ENCODE measurements at places on chromosomes 6 and 20. TPM values are rescaled to one million over a fixed set of nuclear protein-coding genes. Genes with fewer than 3 reads are reported as not detected.

DNA sequence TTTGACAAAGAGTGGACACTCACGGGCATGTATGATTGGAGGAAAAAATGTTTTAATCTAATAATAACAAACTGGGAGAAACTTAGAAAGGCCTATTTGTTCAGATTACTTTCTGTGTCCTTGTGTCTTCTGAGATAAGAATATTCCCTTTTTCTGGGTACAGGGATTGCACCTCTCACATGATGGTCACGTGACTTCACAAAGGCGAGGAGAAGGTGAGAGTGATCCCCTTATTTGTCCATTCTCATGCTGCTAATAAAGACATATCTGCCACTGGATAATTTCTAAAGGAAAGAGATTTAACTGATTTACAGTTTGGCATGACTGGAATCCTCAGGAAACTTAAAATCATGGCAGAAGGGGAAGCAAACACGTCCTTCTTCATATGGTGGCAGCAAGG is 989.7 kb upstream of the FLRT3 start:
- H3K4me1 ChIP-seq = no peaks in the 10 kb centered on the region
- no peak overlapping the region for H3K27ac ChIP-seq
- DNase-seq = no peak
- H3K4me3 ChIP-seq = no peak overlapping the region
- H3K27me3 ChIP-seq = no peaks in the 10 kb centered on the region

DNA sequence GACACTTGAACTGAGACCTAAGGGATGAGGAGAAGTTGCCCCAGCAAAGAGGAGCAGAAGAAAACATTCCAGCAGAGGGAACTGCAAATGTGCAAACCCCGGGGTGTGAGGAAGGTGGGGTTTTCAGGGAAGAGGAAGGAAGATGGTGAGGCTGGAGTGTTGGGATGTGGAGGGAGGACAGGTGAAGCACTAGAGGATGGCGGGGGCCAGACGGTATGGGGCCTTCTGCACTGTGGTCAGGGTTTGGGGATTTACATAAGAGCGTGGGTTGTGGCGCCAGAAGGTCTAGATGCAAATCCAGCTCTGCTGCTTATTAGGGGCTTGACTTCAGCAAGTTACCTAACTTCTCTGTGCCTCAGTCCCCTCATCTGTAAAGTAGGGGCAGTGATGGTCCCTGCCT is 16.0 kb downstream of the DLGAP4 start:
- no peak overlapping the region for H3K27ac ChIP-seq
- H3K36me3 ChIP-seq = no peaks in the 10 kb centered on the region
- peaks cover 21% of the 10 kb centered on the region for H3K27me3 ChIP-seq
- H3K4me3 ChIP-seq = no peak overlapping the region
- H3K4me1 ChIP-seq = no peaks in the 10 kb centered on the region

DNA sequence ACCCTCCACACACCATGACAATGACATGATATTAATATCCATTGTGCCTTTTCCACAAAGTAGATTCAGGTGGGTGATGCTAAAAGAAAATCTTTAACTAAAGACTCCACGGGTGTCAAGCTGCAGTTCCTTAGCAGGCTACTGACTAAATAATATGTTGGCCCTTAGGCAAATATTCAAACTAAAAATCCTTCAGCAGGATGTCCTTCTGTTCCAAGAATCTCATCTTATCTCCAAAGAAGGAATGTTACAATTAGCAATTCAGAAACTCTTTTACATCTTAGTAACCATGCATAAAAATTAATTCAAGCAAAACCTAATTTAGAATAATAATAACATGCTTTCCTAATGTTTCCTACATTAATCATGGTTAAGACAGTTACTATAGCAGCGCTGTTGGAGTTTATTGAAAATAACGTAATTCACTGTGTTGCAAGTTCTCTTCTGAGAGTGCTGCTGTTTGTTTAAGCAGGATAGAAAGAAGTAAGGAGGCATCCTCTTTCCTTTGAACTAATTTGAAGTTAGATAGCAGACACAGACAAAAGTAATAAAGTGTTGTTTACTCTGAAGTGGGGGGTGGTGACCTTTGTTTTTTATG is 414.8 kb upstream of the CDH4 start:
- DNase-seq = no peak
- H3K4me3 ChIP-seq = no peak overlapping the region
- no peaks in the 10 kb centered on the region for H3K36me3 ChIP-seq
- peak overlapping the region; percentile 48 for H3K27ac ChIP-seq
- H3K27me3 ChIP-seq = no peaks in the 10 kb centered on the region

HLA-DRA gene
- total RNA-seq = 123 TPM

MAP1LC3A gene
- 119 TPM for total RNA-seq

DNA sequence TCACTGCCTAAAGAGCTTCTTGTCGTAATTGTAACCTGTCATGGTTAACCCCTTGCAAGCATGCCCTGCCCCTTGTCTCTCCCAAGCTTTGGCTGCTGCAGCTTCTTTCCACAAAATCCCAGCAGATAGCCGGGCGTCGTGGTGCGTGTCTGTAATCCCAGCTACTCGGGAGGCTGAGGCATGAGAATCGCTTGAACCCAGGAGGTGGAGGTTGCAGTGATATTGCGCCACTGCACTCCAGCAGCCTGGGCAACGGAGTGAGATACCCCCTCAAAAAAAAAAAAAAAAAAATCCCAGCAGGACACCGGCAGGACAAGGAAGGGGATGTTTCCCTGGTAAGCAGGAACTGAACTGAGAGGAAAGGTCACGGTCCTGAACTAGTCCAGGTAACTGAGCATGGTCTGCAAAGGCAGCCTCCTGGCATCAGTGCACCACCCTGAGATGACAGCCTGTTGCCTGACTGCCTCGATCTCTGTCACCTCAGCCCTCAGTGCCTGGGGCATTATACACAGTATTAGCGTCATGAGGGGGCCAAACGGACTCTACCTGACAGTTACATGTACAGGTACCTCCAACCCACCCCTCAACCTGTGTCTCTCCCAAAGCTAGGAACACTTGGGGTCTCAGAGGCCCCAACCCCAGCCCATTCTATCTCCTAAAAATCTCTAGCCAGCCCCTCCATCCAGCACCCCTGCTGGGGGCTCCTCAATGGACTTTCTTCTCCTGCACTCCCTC is 1.8 kb downstream of the LZTS3 start:
- H3K4me1 ChIP-seq = peaks cover 33% of the 10 kb centered on the region
- H3K27me3 ChIP-seq = no peaks in the 10 kb centered on the region
- no peak overlapping the region for H3K4me3 ChIP-seq
- H3K27ac ChIP-seq = no peak overlapping the region
- DNase-seq = no peak

DNA sequence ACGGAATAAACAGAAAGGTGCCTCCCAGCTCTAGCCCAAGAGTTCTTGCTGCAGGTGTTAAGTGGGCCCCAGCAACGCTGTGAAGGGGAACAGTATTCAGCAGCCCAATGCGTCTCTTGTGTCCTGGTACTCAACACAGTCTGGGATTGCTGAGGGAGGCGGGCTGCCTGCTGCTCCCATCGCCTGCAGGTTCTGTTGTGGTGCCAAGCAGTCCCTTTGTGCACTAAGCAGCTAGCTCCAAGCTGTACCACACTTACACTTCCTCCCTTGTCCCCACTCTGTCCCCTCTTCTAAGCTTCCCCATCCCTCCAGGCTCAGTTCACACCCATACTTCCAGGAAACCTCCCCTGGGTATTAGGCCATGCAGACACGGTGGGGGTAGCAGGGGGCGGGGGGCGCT is 92.7 kb downstream of the AGPAT4 start:
- no peak overlapping the region for H3K4me3 ChIP-seq
- DNase-seq = no peak
- H3K36me3 ChIP-seq = peaks cover 6% of the 10 kb centered on the region
- H3K27ac ChIP-seq = no peak overlapping the region
- no peaks in the 10 kb centered on the region for H3K27me3 ChIP-seq
- no peaks in the 10 kb centered on the region for H3K4me1 ChIP-seq

MYLK2 gene
- total RNA-seq = not detected

WFDC5 gene
- not detected for total RNA-seq

- H3K36me3 ChIP-seq = no peaks in the 10 kb centered on the region
- peak overlapping the region; percentile 48 for H3K27ac ChIP-seq
- H3K4me3 ChIP-seq = no peak overlapping the region
- H3K4me1 ChIP-seq = peaks cover 37% of the 10 kb centered on the region
Observed at GRCh38 chr6:2976571-2977085, 5.3 kb upstream of the SERPINB6 start.

KIAA1755 gene
- 8.7 TPM for total RNA-seq

- no peak for DNase-seq
- no peak overlapping the region for H3K4me3 ChIP-seq
- H3K27me3 ChIP-seq = no peaks in the 10 kb centered on the region
- no peak overlapping the region for H3K27ac ChIP-seq
- H3K4me1 ChIP-seq = no peaks in the 10 kb centered on the region
Observed at GRCh38 chr20:13291157-13291556, 70.1 kb downstream of the ISM1 start.

EDN1 gene
- total RNA-seq = 18.2 TPM

- no peak overlapping the region for H3K4me3 ChIP-seq
- no peak overlapping the region for H3K27ac ChIP-seq
- H3K4me1 ChIP-seq = no peaks in the 10 kb centered on the region
- no peak for DNase-seq
- no peaks in the 10 kb centered on the region for H3K27me3 ChIP-seq
Observed at GRCh38 chr6:10968776-10969175, 75.3 kb downstream of the ELOVL2 start.

SPDEF gene
- total RNA-seq = not detected

C6orf58 gene
- total RNA-seq = not detected

- H3K36me3 ChIP-seq = no peaks in the 10 kb centered on the region
- no peak for DNase-seq
- H3K4me3 ChIP-seq = no peak overlapping the region
- H3K27me3 ChIP-seq = no peaks in the 10 kb centered on the region
- no peaks in the 10 kb centered on the region for H3K4me1 ChIP-seq
Observed at GRCh38 chr6:53707108-53707897, 41.7 kb upstream of the KLHL31 start.

CPXM1 gene
- 1.3 TPM for total RNA-seq

PAK5 gene
- total RNA-seq = 0.42 TPM

LHFPL5 gene
- not detected for total RNA-seq

DNA sequence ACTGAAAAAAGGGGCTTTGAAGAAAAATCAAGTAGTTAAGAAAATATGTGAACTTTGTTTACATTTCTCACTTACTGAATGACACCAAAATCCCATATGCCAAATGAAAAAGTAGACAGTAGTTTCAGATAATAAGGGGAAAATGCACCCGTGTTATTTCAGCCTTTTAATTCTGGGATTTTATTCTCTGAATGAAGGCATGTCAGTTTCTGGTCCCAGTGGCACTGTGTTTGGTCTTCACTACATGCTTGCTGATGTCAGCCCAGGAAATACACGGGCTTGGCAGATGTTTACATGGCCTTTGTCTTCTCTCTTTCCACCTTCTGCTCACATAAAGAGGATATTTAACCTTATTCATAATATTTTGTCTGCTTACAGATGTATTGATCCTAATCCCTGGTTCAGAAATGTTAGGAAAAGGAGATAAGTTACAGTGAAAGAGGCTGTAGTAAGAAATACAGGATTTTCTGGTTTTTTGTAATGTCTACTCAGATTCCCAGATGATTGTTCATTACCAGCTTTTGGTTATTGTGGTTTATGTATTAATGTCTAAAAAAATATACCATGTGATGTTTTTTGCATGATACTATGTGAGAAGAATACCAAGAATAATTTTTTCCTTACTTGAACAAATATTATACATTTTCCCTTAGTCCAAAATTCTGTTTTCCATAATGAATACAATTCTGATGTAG is 27.7 kb downstream of the DSE start:
- no peak for DNase-seq
- peak overlapping the region; percentile 33 for H3K27ac ChIP-seq
- no peak overlapping the region for H3K4me3 ChIP-seq
- H3K27me3 ChIP-seq = no peaks in the 10 kb centered on the region
- no peaks in the 10 kb centered on the region for H3K36me3 ChIP-seq

DNA sequence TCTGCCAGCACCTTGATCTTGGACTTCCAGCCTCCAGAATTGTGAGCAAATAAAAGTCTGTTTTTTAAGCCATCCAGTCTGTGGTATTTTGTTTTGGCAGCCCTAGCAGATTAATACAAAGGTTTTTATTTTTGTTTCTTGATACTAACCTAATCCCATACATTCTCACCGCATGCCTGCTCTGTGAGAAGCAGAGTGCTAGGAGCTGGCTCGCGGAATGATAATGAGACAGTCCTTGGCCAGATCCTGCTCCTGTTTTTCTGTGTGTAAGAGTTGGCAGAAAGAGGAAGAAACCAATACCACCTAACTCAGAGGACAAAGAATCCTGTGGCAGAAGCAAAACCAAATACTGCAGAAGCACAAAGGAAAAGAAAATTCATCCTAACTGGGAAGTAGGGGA is 82.6 kb downstream of the KIF16B start:
- DNase-seq = no peak
- H3K4me3 ChIP-seq = no peak overlapping the region
- peaks cover 10% of the 10 kb centered on the region for H3K4me1 ChIP-seq
- no peak overlapping the region for H3K27ac ChIP-seq
- H3K27me3 ChIP-seq = no peaks in the 10 kb centered on the region

COL19A1 gene
- total RNA-seq = 1.7 TPM

IL17F gene
- total RNA-seq = not detected

NELFE gene
- total RNA-seq = 80.7 TPM

NHSL1 gene
- total RNA-seq = 10.4 TPM

TRIM27 gene
- total RNA-seq = 35.1 TPM

DNA sequence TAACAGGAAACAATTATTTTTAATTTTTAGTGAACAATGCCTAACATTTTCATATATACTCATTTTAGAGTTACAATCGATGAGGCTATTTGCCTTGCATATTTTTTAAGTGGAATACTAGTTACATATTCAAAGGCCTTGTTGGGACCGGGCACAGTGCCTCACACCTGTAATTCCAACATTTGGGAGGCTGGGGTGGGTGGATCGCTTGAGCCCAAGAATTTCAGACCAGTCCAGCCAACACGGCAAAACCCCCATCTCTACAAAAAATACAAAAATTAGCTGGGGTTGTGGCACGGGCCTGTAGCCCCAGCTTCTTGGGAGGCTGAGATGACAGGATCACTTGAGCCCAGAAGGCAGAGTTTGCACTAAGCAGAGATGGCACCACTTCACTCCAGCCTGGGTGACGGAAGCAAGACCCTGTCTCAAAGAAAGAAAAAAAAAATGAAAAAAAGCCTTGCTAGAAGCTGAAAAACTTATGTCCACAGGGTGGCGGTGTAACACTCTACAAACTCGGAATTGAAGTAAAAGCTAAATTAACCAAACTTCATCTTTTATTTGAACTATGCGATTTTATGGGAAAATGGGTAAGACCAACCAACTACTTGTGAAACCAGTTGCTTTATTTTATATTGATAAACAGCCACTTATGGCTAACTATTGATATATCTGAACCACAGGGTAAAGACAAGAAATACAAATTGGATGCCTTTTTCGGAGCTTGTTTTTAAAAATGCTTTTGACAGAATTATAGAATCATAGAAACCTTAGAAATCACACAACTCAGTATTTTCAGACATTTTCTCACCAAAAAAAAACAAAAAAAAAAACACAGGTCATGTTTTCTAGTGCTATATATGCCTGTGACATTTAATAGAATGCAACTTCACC is 24.1 kb upstream of the ROS1 start:
- H3K4me1 ChIP-seq = peaks cover 5% of the 10 kb centered on the region
- H3K36me3 ChIP-seq = no peaks in the 10 kb centered on the region
- H3K27me3 ChIP-seq = no peaks in the 10 kb centered on the region

GRCh38 chr20:43721429-43722152 is 5.2 kb downstream of the GTSF1L start:
- no peak for DNase-seq
- no peaks in the 10 kb centered on the region for H3K36me3 ChIP-seq
- no peaks in the 10 kb centered on the region for H3K27me3 ChIP-seq
- no peak overlapping the region for H3K27ac ChIP-seq
- H3K4me1 ChIP-seq = no peaks in the 10 kb centered on the region

All from esophagus muscularis mucosa (tissue), 4 donors.